ENCODE measurements at places on chromosomes 1 and 21.
A peak's percentile ranks its signal among the peaks of the same experiment; 100 is the strongest.

GRCh38 chr1:91883470-91883869 lies 2.5 kb downstream of the TGFBR3 start:
- DNase-seq = peak; percentile 23

DNA sequence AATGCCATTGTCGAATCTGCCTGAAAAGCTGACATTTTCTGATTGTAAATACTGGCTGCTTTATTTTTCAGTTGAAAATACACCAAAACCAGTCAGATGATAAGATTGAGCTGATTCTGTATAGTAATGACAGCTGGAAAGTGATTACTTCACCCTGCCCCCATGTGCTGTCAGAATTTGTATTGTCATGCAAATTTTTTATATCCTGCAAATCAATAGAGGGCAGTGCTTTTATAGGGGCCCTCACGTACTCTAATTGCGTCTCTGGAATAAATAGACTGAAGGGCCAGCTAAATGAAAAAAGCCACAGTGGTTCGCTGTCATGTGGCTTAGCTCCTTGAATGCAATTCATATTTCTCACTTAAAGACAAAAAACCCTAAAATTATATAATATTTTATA lies 208.6 kb downstream of the LHX8 start:
- DNase-seq = no peak

GRCh38 chr1:14521622-14522021 lies 76.9 kb upstream of the KAZN start:
- no peak for DNase-seq

- DNase-seq = no peak
These were observed 36.5 kb downstream of the RIPK4 start for GRCh38 chr21:41730367-41730765.

GRCh38 chr1:103025858-103026409 lies 82.4 kb downstream of the COL11A1 start:
- no peak for DNase-seq

DNA sequence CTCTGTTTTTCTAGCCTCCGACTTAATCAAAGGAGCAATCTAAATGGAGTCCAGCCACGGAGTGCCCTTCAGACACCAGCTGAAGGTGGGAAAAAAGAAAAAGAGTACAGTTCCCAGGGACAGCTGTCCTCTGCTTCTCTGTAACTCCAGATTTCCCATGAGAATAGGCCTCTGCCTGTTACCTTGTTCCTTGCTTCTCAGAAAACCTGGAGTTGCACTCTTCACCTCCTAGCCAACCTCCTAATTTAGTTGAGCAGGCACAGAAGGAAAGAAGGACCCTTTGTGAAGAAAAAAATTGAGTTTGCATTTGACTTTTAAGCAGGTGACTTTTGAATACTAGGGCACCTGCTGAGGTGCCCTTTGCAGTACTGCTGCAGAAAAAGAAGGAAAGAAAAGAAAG lies 8.3 kb downstream of the BARHL2 start:
- DNase-seq = no peak

DNA sequence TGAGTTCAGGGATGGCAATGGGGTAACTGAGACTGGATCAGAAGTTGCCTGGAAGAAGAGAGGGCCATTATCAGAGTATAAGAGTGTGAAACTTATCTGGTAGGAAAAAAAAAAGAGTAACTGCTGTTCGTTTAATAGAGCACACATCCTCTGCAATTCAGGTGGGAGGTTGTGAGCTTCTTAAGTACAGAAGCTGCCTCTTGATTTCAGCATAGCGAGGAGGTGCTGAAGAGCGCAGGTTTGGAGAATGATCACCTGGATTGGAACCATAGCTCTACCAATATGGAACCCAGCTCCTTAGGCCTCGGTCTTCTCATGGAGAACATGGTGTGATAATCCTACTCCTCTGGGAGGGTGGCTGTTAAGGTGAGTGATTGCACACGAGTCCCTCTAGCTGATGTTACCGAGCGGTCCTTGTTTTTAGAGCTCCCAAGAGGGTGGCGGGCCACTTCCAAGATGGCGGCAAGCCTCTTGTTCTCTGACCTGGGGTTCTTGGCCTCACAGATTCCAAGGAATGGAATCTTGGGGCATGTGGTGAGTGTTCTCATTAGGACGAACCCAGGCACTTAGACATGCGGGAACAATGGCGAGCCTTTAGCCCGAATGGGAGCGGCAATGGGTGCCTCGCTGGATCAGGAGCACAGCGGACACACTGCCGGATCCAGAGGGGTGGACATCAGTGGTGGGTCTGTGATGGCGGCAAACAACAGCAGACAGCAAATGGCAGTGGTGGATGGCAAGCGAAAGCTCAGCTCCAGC lies 3.3 kb upstream of the MX1 start:
- DNase-seq = no peak

DNA sequence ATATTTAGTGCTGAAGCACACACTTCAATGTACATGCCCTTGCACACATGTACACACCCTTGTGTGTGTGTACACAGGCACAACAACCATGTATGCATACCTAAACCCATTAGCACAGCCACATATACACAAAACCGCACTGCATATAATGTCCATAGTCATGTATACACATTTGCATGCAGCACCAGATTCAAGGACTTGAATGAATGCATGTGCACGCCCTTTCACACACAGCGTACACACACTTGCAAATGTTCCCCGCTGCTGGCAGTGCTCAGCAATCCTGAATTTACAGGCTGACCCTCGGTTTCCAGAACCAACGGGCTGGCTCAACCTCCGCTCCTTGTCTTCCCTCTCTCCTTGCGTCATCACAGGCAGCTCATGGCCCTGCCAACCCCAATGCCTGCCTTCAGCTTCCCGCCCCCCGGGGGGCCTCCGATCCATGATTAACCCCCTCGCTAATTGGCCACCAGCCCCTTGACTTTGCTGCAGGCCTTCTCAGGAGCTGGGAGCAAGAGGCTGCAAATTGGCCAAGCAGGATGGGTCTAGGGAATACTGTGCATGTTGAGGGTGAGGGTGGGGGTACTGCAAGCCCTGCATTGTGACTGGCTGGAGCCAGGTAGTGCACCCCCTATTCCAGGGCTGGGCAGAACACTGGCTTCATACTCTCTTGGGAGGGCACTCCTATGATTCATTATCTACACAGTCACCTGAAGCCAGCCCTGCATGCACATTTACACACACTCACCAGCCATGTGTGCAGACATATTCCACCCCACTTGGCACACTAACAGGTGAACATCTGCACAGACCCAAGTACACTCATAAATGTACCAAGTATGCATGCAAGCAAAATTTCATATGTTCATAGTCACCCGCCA lies 7.9 kb downstream of the GPR3 start:
- no peak for DNase-seq

DNA sequence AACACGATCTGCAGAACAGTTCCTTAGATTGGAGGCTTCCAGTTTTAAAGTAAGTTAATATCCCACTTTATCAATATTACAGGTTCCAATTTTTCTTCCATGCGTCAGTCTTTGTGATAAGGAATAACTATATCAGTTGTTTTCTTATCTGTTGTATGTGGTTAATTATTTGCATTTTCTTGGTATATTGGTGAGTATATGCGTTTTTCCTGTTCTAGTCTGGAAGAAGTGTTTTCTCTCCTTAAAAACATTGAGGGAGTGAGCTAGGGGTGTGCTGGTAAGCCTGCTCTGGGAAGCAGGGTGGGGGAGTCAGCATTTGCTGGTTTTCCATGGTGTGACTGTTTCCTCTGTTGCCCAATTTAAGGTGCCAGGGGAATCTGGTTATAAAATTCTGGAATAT lies 50.2 kb upstream of the KIF1B start:
- DNase-seq = no peak

DNA sequence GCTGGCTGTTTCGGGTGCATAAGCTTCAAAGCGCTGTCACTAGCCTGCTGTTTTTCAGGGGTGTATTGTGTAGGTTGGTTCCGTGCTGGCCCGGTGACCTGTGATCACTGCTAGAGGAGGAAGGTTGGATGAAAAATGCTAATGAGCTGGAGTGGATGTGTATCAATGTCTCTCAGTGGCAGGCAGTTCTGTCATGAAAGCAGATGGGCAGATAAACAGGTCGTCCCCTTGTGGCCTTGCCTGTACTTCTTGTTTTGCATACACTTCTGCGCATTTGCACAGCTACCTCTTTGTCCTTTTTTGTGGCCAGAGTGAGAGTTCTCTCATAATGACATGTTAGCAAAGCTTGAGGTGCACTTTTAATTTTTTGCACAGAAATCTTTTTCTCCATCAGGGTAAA lies 2.9 kb downstream of the SELENON start:
- DNase-seq = no peak

DNA sequence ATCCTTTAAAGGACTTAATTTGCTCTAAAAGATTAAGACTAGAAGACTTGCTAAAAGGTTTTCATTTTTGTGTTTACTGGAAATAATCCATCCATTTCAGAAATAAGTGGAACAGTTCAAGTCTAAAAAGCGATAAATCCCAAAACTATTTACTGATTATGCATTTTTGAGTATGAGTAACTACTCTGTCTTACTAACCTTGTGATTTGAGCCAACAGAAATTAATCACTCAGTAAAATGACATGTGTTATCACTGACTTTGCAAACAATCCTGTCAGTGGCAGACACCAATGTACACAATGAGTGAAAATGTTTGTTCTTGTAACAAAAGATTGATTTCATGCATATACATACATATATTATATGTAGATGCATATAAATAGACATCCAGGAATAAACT lies 218.0 kb downstream of the DENND1B start:
- DNase-seq = no peak
